ENCODE measurements at places on chromosomes 11 and 22. TPM values are rescaled to one million over a fixed set of nuclear protein-coding genes. Genes with fewer than 3 reads are reported as not detected.
A peak's percentile ranks its signal among the peaks of the same experiment; 100 is the strongest.

DNA sequence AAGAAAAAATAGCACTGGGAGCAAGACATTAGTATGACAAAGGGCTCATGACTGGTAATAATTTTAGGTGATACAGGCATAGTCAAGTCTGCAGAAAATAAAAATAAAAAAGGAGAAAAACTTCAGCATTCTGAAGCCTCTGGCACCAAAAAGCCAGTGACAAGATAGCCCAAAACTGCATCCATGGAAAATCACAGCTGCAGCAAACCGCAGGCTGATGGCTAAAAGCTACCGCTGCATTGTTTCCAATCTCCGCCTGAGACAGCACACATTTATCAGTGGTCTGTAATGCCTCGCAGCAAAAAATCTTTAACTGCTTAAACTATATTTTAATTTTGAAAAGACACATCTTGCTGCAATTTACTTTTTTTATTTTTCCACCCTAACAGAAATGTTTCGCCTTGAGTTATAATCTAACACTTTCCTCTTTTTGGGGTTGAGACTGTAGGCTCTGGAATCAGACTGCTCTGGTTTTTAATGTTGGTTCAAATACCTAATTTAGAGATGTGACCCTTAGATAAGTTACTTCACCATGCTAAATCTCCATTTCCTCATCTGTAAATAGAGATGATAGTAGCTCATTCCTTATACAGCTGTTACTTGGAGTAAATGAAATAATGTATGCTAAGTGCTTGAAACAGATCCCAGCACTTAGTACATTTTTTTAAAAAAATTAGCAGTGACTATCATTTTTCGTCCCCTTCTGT lies 42.0 kb upstream of the FIBIN start:
- no peak overlapping the region for H3K4me3 ChIP-seq
- H3K27ac ChIP-seq: no peak overlapping the region
- no peaks in the 10 kb centered on the region for H3K4me1 ChIP-seq
- H3K27me3 ChIP-seq: no peaks in the 10 kb centered on the region

- H3K27me3 ChIP-seq: peaks cover 39% of the 10 kb centered on the region
- no peaks in the 10 kb centered on the region for H3K36me3 ChIP-seq
- peak within 1 kb of the TSS; percentile 87 for H3K4me3 ChIP-seq
- peak; percentile 43 for DNase-seq
- peaks cover 36% of the 10 kb centered on the region for H3K4me1 ChIP-seq
Measured at GRCh38 chr22:17369439-17370025, at the start of gene CECR2. Gene CECR2 (plus strand): TSS chr22:17369460. CDS start chr22:17369784, 324 bp downstream.

DNA sequence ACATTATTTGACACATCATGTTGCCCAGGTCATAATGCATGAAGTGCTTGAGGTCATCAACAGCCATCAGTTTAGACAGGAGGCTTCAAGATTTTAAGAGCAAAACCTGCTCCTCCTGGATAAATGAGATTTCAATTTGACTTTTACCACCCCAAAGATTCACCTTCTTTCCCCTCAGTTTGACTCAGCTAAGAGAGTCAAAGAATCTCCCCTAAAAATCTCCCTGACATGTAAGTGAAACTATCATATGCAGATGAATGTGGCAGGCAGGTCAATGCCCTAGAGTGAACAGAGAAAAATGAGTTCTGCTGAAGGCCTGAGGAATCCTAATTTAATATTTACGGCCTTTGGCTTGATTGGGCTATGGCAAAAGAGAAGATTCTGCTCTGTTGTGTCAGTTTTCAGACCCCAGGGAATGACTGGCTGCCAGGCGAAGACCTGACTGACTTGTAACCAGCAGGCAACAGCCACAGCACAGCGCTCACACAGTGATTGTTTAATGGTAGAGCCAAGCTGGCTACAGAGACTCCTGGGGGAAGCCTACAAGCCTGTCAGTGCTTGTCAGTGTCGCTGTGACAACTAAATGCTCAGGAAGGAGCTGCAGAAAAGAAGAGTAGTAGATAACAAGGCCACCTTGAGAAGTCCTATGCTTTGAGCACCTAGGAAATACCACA lies 491.2 kb upstream of the LRRC4C start:
- no peaks in the 10 kb centered on the region for H3K36me3 ChIP-seq
- H3K4me1 ChIP-seq: no peaks in the 10 kb centered on the region
- no peaks in the 10 kb centered on the region for H3K27me3 ChIP-seq
- DNase-seq: no peak

- H3K27ac ChIP-seq: peak overlapping the region; percentile 96
- H3K4me1 ChIP-seq: peaks cover 14% of the 10 kb centered on the region
- H3K4me3 ChIP-seq: peak overlapping the region; percentile 56
- DNase-seq: peak; percentile 68
- H3K36me3 ChIP-seq: no peaks in the 10 kb centered on the region
Measured at GRCh38 chr11:125514336-125515101, 18.5 kb upstream of the FEZ1 start.

- no peak overlapping the region for H3K4me3 ChIP-seq
Measured at GRCh38 chr22:42831712-42832111, 25.4 kb downstream of the ARFGAP3 start.

- peaks cover 10% of the 10 kb centered on the region for H3K36me3 ChIP-seq
- no peaks in the 10 kb centered on the region for H3K4me1 ChIP-seq
- H3K27me3 ChIP-seq: no peaks in the 10 kb centered on the region
- H3K27ac ChIP-seq: no peak overlapping the region
- no peak for DNase-seq
Measured at GRCh38 chr22:27842669-27843431, 41.3 kb upstream of the MN1 start.

DNA sequence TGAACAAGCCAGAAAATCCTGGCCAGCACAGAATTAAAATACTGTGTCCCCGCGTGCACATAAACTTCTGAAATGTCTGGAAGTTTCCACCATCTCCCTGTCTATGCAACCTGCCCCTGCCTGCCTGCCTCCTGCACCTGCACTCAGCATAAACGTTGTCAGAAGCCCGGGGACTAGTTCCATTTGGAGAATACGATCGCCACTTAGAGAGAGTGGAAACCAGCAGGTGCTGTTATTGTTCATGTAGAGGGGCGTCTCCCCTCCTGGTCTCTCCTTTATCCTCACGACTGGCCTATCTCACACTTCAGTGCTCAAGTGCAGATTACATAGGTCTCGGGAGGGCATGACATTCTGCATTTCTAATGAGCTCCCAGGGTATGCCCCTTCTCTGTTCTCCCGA lies 35.6 kb downstream of the MPPED1 start:
- no peaks in the 10 kb centered on the region for H3K36me3 ChIP-seq
- H3K4me1 ChIP-seq: peaks cover 13% of the 10 kb centered on the region
- peaks cover 42% of the 10 kb centered on the region for H3K27me3 ChIP-seq

DNA sequence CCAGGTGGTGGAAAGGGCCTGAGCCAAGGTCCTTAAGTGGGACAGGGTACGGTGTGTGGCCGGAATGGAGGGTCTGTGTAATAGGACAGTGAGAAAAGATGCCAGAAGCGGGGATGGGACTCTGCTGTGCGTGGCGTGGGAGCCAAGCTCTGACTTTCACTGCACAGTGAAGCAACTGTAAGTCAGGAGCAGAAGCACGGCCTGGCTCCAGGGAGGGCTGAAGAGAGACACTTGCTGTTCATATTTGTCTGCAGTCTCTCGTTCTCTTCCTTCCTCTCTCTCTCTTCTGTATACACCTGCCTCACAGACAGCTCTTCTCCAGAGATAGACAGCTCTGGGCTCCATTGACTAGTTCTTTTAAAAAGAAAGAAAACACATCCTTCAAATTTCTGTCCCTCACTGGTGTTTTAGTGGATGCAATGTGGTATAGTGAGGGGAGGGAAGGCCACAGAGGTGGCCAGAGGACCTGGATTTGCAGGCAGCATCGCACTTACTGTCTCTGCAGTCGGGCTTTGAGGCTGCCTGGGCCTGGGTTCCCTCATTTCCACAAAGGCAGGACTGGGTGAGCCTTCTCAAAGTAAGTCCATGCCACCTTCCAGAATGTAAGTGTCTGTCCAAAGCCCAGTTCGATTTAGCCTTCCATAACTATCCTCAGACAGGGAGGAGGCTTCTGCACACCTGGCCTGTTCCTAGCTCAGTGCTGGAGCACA lies 2.1 kb downstream of the IL17RA start:
- no peaks in the 10 kb centered on the region for H3K27me3 ChIP-seq
- H3K36me3 ChIP-seq: no peaks in the 10 kb centered on the region

GRCh38 chr11:26992031-26992541 lies 1.8 kb upstream of the FIBIN start:
- H3K4me1 ChIP-seq: no peaks in the 10 kb centered on the region
- no peaks in the 10 kb centered on the region for H3K27me3 ChIP-seq
- no peak overlapping the region for H3K4me3 ChIP-seq
- DNase-seq: no peak
- no peak overlapping the region for H3K27ac ChIP-seq

GRCh38 chr11:11401960-11402535 lies 49.0 kb upstream of the CSNK2A3 start:
- H3K4me3 ChIP-seq: no peak overlapping the region
- no peaks in the 10 kb centered on the region for H3K36me3 ChIP-seq
- H3K27ac ChIP-seq: no peak overlapping the region
- no peak for DNase-seq
- H3K4me1 ChIP-seq: no peaks in the 10 kb centered on the region
- peaks cover 12% of the 10 kb centered on the region for H3K27me3 ChIP-seq

- H3K36me3 ChIP-seq: peaks cover 30% of the 10 kb centered on the region
- peaks cover 4% of the 10 kb centered on the region for H3K27me3 ChIP-seq
- no peak overlapping the region for H3K27ac ChIP-seq
- no peak for DNase-seq
- no peak overlapping the region for H3K4me3 ChIP-seq
- H3K4me1 ChIP-seq: no peaks in the 10 kb centered on the region
Measured at GRCh38 chr22:32932176-32932575, 126.0 kb downstream of the SYN3 start.

GRCh38 chr22:19215360-19215759 lies 36.8 kb upstream of the SLC25A1 start:
- no peak overlapping the region for H3K4me3 ChIP-seq
- no peaks in the 10 kb centered on the region for H3K36me3 ChIP-seq
- no peak overlapping the region for H3K27ac ChIP-seq
- H3K4me1 ChIP-seq: no peaks in the 10 kb centered on the region
- H3K27me3 ChIP-seq: no peaks in the 10 kb centered on the region

DNA sequence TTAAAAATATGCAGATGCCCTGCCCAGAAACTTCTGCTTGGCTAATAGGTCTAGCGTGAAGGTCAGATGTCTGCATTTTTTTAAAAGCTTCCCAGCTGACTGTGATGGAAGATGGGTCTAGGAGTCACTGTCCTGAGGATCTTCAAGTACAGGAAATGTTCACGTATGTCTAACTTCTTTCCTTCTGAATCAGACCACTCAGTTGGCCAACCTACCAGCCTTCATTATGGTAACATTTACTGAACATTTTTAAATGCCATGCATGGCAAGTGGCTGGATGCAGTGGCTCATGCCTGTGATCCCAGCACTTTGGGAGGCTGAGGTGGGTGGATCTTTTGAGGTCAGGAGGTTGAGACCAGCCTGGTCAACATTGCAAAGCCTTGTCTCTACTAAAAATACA lies 1.1 kb upstream of the PRG2 start:
- no peaks in the 10 kb centered on the region for H3K36me3 ChIP-seq
- H3K4me3 ChIP-seq: no peak overlapping the region
- DNase-seq: no peak
- H3K27me3 ChIP-seq: peaks cover 11% of the 10 kb centered on the region

- no peak overlapping the region for H3K27ac ChIP-seq
- no peak overlapping the region for H3K4me3 ChIP-seq
- H3K27me3 ChIP-seq: no peaks in the 10 kb centered on the region
- no peaks in the 10 kb centered on the region for H3K4me1 ChIP-seq
- no peaks in the 10 kb centered on the region for H3K36me3 ChIP-seq
- no peak for DNase-seq
Measured at GRCh38 chr11:115366826-115367225, 137.4 kb downstream of the CADM1 start.

Gene ME3
- not detected for polyA plus RNA-seq

Gene MS4A7
- 24.5 TPM for polyA plus RNA-seq

Gene KCNK4
- not detected for polyA plus RNA-seq

Gene GSTT2B
- not detected for polyA plus RNA-seq

Gene MPPED1
- polyA plus RNA-seq: not detected

Data from naive B cell (primary cell).